Tracheal epithelial cell (primary cell): ENCODE measurements at places on chromosomes 4 and X. TPM values are rescaled to one million over a fixed set of nuclear protein-coding genes. Genes with fewer than 3 reads are reported as not detected.

Gene HTR2C
- total RNA-seq, result under 0.01 TPM in 1 of 2 replicates, not detected in the other

Gene ARHGEF6
- total RNA-seq, result 0.64 and 0.72 TPM in 2 replicates

Gene DGKK
- not detected in 2 replicates for total RNA-seq

Gene HMGN5
- 0.72 and 1.3 TPM in 2 replicates for total RNA-seq
